Activated CD4-positive, alpha-beta T cell treated with anti-CD3 and anti-CD28 coated beads, Interleukin-2, amount 50 U/mL, for 1 hour (primary cell): ENCODE measurements at places on chromosomes 4 and X.

DNA sequence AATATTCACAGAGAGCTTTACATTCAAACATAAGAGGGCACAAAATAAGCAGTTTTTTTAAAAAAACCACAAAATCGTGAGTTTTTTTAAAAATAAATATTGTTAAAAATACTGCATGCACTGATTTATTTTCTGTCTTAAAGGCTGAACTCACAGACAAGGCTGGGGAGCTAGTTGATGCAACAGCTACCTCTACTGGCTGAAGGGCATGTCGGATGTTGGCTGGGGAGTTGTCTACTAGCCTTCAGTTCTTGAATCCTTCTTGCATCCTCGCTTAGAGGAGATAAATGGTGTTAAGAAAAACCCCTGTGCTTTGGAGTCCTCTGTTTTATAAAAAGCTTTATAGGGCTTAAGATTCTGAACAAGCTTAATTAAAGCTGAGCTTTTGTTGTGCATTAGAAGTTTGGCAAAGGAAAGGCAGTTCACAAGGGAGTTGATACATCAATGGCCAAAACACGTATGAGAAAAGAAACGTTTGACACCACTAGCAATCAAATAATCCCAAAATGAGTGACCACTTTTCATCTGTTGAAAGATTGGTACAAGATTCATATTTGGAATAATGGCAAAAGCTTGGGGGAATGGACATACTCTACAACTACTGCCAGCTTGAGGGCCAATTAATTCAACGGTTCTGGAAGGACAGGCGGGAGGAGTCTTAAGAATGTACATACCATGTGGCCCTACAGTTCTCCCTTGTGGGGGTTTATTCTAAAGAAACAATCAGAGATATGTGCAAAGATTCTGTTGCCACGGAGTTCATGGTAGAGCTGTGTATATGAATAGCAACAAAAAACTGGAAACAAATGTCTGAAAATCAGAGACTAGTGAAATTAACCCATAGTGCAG lies 94.7 kb downstream of the SEL1L3 start:
- DNase-seq: no peak

DNA sequence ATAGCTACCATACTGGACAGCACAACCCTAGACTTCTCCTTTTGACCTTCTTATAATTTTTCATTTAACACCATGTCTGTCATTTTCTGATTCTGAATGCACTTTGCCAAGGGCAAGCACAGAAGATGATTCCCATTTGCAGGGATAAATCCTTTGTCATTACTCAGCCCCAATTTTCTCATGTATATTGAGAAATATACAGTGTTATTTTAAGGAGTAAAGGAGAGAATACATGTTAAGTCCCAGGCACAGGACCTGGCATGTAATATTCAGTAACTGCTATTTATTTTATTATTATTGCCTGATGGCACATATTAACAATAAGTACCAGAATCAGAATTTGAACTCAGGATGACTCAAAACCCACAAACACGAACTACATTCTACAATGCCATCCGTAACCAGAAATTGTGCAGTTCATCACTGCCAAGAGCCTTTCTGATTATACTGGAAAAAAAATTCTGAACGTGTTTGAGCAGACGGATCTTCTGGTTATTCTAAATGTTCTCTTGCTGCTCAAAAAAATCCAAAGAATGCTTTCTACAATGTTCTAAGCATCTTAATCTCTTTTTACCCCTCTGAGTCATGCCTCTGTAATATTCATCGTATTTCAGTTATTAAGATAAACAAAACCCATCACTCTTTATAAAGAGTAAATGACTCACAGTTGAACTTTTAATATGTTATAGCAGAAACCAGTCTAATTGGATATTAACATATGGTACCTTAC lies 170.0 kb downstream of the MID1 start:
- no peak for DNase-seq

DNA sequence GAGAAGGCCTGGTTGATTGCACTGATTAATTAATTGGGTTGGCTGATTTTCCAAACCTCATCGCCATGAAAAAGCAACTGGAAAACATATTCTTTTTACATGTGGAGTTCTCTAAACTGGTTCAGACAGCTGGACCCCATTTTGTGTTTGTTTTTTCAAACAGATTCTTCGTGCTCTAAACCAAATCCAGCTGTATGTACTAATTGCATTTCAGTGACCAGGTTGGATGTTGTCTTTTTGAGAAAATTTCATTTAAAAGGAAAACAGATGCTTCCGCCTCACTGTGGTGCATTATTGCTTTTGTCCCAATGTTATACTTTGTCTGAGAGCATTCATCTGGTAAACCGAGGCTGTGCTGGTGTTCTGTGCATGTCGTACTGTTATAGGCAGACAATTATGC lies 67.8 kb upstream of the LNX1 start:
- no peak for DNase-seq

- DNase-seq: no peak
Measured at GRCh38 chr4:159227378-159227777, 124.5 kb downstream of the RAPGEF2 start.

DNA sequence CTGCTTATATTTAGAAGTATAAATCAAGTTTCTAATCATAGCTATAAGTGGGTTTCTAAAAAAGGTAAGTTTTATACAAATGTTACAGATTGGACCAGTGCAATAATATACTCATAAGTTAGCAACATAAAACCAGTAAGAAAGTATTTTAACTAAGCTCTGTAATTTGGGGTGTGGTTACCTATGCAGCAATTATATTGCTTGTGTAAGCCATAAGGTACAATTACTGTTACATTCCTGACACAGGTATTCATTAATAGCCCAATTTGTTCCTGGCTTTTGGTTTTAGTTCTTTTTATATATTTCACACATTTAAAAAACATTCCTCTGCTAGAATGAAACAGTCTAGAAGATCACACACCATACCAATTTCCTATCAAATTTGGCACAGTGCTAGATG lies 115.1 kb downstream of the FRYL start:
- no peak for DNase-seq

DNA sequence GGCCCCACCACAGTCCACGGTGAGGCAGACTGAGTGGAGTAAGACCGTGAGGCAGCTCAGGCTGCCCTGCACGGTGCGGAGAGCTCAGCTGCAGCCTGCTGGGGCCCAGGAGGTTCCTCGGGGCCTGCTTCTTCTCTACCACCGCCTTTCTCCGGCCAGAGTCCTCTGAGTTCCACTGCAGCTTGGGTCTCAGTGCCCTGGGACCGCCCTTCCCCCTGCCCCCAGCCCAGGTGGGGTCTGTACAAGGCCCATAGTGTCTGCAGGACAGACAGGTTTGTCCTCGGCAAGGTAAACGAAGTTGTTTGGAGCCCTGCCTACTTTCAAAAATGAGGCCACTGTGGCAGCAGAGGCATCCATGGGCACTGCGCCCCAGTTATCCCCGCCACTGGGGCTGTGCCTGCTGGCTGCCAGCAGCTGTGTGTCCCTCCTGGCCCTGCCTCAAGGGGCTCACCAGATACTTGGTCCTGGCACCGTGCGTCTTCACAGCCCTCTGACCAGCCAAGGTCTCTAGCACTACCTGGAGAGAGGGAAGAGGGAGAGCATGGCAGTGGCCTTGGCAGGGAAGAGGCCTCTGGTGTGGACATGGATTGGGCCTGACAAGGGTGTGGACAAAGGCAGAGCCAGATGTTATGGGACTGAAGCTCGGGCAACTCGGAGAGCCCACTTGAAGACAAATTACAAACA lies 4.0 kb downstream of the IRAK1 start:
- no peak for DNase-seq

DNA sequence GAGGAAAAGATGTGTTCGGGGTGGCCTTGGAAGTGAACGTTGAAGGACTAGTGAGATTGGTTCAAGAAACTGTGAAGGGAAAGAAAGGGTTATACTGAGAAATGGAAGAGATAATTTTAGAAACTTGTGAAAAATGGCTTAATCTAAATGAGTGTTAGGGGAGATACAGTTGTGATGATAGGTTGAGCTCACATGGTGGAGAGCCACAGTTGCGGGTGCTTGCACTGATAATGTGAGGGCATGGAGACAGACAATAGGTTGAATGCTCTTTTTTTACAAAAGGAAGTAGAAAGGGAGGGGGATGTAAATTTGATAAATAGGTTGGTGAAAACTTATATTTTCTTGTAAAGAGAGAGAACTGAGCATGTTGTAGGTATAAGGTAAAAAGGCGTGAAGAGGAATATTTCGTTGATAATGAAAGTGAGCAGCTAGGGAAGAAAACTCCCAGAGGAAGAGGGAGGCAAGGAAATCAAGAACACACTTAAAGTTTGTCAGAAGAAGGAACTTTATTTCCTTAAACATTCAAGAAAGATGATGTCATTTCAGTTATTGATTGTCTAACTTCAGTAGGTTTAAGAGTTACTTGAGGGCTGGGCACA lies 8.2 kb downstream of the AREG start:
- DNase-seq: no peak

- no peak for DNase-seq
Measured at GRCh38 chr4:11152684-11153083, 276.0 kb downstream of the HS3ST1 start.

DNA sequence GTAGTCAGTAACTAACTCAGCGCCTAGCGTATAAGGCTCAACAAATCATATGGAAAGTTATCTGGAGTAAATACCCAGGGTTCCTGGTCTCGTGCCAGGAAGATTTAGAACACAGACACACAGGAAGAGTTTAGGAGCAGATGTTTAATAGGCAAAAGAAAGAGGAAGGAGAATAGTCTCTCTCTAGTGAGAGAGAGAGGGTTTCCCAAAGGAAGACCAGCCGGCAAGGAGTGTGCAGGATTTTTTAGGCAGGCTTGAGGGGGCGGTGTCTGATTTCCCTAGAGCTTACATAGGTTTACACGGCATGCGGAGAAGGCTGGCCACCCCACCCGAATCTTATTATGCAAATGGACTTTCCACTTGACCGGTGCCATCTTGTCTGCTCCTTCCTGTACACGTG lies 284.0 kb upstream of the FRG1 start:
- no peak for DNase-seq

GRCh38 chr4:153564630-153565525 lies 98.7 kb downstream of the TMEM131L start:
- DNase-seq: no peak

DNA sequence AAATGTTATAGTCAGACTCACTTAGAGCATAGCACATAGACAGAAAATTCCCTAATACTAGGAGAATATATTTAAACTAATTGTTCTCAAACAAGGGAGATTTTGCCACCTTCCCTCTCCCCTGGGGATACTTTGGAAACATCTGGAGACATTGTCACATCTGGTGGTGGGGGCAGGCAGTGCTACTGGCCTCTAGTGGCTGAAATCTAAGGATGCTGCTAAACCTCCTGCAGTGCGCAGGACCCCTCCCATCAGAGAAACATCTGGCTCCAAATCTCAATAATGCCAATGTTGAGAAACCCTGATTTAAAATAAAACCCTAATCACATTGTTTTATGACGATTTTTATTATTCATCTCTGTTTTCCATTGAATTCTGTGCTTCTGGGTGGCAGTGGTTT lies 244.9 kb downstream of the FRMPD4 start:
- no peak for DNase-seq

DNA sequence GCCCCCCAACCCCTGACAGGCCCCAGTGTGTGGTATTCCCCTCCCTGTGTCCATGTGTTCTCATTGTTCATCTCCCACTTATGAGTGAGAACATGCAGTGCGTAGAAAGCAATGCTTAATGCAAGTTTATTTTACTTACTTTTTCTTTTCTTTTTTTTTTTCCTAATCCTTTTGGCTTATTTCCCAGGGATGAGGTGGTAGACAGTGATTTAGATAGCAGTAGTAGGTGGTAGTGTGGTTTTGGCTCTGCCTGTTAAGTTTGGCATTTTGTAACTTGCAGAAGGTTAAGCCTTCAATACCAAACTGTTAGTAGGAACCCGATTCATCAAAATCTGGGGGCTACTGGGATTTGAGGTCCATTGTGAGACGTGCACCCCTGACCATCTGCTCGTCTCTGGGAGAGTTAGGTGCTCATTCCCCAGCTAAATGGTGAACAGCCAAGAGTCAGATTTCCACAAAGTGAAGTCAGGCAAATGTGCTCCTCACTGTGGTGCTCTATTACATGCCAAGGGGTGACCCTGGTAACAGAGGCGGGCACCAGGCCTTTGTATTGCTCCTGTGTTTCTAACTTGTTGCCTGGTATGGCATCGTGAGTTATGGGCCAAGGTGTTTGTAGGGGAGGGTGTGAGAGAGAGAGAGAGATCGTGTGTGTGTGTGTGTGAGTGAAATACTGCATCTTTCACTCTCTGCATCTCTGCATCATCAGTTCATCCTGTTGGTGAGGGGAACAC lies 70.3 kb downstream of the PHOX2B start:
- DNase-seq: no peak

GRCh38 chr4:41360921-41361793 lies 104.4 kb downstream of the UCHL1 start:
- DNase-seq: no peak

GRCh38 chrX:138923805-138924204 lies 212.3 kb upstream of the FGF13 start:
- DNase-seq: no peak

DNA sequence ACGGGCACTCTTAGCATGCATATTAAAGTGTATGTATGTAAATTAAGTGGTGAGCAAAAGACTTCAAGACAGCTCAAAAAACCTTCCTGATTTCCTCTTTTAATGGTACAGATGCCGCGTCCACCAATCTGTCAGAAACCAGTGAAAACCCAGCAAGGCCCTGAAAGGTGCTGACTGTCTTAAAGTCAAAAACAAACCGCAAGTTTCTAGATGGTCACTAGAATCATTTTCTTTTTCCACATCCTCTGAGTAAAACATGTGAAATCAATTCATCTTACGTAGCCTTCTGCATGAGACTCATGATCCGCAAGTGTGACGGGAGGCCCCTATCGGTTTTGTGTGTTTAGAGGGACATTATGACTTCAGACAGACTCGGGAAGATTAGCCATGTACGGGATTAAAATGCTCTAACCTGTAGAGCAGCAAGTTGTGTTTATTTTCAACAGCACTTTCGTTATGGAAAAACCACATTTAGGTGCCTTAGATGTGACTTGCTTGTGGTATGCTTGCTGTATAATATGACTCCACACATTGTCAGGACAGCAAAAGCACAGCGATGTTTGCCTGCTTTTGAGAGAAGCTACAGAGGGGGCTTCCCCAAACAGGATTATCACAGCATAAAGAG lies 88.2 kb upstream of the STS start:
- no peak for DNase-seq

DNA sequence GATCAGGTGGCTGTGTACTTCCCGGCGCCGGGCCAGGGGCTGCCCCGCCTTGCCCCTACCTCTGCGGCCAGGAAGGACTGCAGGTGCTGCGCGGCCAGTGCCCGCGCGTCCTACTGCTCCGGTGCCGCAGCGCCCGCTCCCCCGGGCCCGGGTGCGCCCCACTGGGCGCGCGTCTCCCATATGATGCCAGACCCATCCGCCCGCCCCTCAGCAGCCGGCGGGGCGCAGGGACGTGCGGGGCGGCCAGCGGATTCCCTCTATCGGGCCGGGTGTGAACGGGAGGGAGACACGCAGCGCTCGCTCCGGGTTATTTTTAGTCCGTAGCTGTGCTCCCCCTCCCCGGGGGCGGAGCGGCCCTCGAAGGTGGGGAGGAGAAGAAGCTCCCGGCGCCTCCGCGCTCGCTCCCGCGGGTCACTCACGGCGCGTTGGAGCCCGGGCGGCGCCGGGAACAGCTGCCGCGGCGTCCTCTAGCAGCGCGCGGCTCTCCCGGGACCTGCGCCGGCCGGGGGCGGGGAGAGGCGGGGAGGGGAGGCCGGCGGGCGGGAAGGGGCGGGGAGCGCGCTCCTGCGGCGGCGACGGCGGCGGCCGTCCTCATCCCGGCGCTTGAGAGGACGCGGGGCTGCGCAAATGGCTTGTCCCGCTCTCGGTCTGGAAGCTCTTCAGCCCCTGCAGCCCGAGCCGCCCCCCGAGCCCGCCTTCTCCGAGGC lies 103.6 kb downstream of the UCHL1 start:
- no peak for DNase-seq
